A549 treated with AZD2906 at 1 μM for 4 hours (cell line): ENCODE measurements at places on chromosomes 2 and 18. TPM values are rescaled to one million over a fixed set of nuclear protein-coding genes. Genes with fewer than 3 reads are reported as not detected.

The IL36A gene
- total RNA-seq: not detected in 5 replicates

The ARHGAP28 gene
- total RNA-seq: 0.09 to 0.17 TPM (median 0.13 TPM) in 4 of 5 replicates, not detected in the other

The RPS27A gene
- total RNA-seq: 2,627 to 2,940 TPM (median 2,670 TPM) in 5 replicates

The ASB18 gene
- not detected in 5 replicates for total RNA-seq

The MYO5B gene
- 6.7 to 8.7 TPM (median 8.0 TPM) in 5 replicates for total RNA-seq

The KIAA2012 gene
- total RNA-seq: not detected in 5 replicates

The GPR17 gene
- 0.07 to 0.13 TPM (median 0.10 TPM) in 3 of 5 replicates, not detected in the others for total RNA-seq
